ENCODE measurements at places on chromosomes 6 and 20. TPM values are rescaled to one million over a fixed set of nuclear protein-coding genes. Genes with fewer than 3 reads are reported as not detected.
A peak's percentile ranks its signal among the peaks of the same experiment; 100 is the strongest.

The PNISR gene
- 92.7 TPM for total RNA-seq

GRCh38 chr20:6401893-6402557 is 279.2 kb upstream of the FERMT1 start:
- DNase-seq, result peak; percentile 15

The TBX18 gene
- 43.6 TPM for total RNA-seq

The HLA-DRA gene
- 47.4 TPM for total RNA-seq

- DNase-seq, result peak; percentile 48
Observed at GRCh38 chr6:3410385-3411360, 46.2 kb downstream of the SLC22A23 start.

DNA sequence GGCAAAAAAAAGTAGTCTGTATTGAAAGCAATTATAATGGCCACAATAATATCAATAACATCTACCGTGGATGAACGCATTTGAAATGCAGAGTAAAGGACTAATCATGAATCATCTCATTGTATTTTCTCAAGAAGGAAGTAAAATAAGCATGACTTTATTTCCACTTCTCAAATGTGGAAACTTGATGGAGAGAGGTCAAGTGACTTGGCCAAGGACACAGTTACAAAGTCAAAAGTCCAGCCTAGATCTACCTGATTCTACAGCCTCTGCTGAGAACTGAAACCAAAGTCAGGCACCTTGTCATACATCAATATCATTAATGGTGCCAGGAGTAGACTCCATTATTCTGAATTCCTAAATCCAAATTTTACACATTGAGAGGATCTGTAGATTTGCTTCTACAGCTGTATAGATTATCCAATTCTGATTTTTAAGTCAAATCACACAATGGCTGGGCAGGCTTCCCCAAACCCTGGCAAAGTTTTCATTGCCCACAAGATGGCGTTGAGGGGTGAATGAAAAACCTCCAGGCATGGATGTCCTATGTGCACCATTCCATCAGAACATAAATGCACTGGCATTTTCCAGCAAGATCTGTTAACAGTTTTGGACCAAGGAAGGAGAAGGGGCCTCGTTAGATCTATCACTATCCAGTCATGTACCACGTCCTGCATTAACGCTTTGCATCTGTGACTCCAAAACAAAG is 423.1 kb downstream of the MAFB start:
- peak; percentile 56 for DNase-seq

DNA sequence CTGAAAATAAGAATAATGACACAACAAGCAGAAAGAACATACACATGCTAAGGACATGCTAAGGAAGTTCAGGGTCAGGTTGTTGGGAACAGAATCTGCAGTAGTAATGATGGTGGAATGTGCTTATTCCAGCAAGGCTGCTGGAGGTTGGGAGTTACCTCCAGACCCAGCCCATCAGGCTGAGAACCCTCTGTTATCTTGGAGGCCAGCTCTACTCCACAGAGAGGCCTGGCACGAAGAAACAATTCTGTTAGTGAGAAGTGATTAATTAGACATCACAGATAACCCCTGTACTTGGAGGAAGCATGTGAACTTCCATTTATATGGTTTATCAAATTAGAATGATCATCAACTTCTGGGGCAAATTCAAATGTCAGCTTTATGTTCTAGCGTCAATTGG is 22.1 kb upstream of the ARHGAP18 start:
- no peak for DNase-seq

The SNAP25 gene
- 6.7 TPM for total RNA-seq

GRCh38 chr20:1555952-1556351 is 1.6 kb downstream of the SIRPD start:
- no peak for DNase-seq

The DEFB124 gene
- not detected for total RNA-seq

GRCh38 chr20:53712212-53712977 is 118.8 kb upstream of the ZNF217 start:
- no peak for DNase-seq
